ENCODE measurements at places on chromosomes 5 and 9.

- no peak for DNase-seq
These were observed 195.0 kb downstream of the MSX2 start for GRCh38 chr5:174919351-174919750.

DNA sequence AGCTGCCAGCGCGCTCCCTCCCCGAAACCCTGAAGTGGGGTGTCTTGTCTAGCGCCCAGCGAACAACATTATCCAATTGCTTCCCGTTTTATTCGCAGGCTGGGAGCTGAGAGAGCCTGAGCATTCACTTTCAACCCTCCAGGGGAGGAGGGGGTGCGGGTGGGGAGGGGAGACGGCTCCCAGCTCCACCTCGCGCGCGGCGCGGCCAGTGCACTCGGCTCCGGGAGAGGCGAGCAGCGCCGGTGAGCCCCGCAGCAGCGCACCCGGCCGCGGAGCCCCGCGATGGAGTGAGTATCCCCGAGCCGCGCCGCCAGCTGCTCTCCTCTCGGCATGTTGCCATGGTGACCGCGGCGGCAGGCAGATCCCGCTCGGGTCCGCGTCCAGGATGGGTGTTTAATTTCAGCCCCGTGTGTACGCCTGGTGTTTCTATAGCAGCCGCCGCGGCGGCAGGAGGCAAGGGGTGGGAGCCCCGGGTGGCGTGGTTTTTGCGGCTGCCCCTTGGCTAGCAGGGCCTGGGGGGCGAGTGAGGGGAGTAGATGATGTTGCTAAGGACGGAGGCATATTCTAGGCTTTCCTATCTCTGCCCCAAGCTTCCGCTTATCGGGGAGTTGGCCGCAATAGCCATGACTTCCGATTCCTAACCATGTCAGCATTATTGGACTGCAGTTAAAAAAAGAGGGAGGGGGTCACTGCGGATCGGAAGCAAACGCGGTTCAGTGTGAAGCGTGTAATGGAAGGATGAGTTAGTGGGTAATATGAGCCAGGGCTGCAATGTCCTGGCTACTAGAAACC is 139.2 kb upstream of the PALM2AKAP2 start:
- no peak for DNase-seq

DNA sequence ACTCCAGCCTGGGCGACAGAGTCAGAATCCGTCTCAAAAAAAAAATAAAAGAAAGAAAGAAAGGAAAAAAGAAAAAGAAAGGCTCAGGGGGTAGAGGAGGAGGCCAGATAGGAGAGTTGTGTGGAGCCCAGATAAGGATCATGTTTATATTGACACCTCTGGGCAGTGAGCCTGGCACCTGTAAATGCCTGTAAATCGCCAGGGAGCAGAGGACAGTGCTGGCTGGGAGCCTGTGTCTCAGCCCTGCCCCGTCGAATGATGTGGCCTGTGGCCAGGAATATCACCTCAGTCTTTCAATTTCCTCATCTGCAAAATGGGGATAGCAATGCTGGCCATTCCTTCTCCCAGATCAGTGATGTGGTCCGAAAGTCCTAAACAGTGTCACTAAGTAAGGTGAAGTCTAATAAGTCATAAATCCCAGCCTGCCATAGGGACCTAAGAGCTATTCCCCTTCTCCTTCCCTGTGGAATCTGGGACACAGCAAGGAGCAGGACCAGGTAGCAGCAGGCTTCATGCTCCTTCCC is 10.3 kb upstream of the ABO start:
- DNase-seq: no peak

DNA sequence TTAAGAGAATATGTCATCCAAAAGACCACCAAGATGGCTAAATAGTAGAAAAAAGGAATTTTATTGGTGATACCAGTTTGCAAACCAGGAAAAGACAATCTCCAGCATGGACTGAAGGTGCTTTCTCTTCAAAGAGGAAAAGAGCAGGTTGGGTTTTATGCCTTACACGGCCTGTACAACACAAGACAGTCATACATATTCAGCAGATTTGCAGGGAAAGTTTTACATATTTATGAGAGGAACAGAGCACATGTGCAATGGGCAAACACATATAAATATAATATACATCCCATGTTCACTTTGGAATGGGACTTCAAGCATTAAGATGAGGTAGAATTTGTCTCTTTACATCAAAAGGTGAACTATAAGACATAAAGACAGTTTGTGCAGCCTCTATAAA is 70.3 kb upstream of the PPP2CA start:
- no peak for DNase-seq

DNA sequence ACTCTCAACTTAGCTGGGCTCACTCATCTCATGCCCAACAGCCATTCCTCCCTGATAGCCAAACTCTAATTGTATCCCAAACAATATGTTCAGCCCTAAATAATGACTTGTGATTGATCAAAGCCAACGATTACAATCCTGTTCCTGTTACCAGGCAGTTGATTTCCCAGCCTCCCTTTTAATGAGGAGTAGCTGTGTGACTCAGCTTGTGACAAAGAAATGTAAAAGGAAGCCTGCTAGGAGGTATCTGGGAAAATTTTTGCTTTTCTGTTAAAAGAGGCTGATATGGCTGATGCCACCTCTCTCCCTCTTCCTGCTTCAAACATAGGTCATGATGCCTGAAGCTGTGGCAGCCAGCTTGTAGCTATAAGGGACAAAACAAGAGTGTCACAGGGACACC is 19.6 kb upstream of the ENC1 start:
- DNase-seq: peak; percentile 25

Data from renal cortical epithelial cell (primary cell).